ENCODE measurements at places on chromosomes 4 and X.

GRCh38 chrX:57918750-57919436 is 8.6 kb upstream of the ZXDA start:
- DNase-seq, result no peak

DNA sequence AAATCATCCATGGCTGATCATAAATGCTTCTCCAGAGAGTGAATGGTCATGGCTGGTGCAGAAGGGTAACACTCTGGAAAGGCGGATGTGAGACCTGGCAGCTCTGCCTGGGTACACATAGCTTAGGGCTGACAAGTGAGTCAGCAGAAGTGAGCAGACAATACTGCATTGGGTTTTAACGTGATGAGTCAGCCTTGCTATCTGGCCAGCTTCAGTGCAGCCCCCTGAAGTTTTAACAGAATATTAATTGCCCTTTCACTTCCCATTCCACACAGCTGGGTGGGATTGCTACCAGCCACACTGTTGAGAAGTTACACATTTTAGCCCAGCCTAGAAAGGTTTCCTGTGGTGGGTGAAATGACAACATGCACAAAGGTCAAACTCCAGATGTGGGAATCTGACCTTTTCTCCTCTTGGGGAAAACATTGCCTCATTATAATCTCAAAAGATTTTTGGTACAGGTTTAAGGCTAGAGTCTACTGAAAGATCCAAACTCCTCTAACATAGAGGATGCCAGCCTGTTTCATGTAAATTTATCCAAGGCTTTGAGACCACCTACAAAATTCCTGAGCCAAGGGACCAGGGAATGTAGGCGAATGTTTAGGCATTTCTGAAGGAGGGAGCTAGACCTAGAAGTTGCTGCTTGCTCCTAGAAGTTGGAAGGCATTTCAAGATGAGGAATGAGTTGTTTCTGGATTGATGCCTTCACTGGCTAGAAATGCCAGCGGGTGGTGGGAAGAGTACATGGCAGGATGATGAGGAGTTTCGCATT is 230.3 kb upstream of the PGRMC2 start:
- DNase-seq, result no peak

DNA sequence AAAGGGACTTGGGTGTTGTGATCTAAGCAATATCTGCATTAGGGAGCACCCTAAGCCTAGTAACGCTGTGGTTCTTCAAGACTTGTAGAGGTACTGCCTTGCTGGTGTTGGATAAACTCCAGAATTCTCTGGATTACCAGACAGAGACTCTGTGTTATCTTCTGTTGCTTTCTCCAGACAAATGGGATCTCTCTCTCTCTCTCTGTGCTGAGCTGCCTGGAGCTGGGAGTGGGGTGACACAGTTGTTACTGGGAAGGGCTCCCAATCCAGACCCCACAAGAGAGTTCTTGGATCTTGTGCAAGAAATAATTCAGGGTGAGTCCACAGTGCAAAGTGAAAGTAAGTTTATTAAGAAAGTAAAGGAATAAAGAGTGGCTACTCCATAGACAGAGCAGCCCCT is 48.8 kb downstream of the MCUB start:
- DNase-seq, result no peak

DNA sequence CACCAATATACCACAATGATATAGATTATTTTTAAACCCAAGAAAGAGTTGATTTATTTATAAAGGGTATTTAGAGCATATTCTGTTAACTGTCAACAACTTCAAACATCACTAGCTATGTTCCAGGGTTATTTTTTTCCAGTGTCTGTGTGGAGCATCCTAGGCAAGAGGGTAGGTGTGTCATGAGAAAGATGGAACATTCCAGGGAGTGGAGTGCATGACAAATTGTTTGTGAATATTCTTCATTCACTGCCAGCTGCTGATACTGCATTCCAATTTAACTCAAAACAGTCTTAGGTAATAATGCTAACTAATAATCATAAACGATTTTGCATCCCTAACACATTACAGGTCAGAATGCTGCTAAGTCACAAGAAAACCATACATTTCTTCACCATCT is 148.7 kb upstream of the RASGEF1B start:
- DNase-seq, result no peak

- DNase-seq, result no peak
Observed at GRCh38 chrX:110414273-110414672, 55.6 kb downstream of the RTL9 start.

GRCh38 chr4:156419080-156419685 is 465.5 kb upstream of the CTSO start:
- no peak for DNase-seq

- DNase-seq, result no peak
Observed at GRCh38 chrX:152451731-152451980, 541 bp upstream of the GABRA3 start.

DNA sequence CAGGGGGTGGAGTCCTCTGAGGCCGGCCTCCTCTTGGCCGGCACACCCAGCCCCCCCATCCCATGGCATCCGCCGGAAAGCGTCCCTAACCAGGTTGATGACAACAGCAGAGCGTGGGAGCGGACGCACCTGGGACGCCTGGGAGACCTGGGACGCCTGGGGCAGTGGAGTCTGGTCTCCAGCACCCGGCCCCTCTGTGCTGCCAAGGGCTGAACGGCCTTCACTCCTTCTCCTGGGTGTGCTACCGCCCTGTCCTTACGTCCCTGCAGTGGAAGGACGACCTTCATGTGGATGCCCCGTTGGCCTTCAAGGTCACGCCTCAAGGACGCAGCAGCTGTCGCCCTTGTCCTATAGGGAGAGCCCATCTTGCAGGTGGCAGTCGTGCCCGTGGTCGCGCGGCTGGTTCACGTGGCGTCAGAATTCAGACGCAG is 26.9 kb downstream of the NKX1-1 start:
- no peak for DNase-seq

DNA sequence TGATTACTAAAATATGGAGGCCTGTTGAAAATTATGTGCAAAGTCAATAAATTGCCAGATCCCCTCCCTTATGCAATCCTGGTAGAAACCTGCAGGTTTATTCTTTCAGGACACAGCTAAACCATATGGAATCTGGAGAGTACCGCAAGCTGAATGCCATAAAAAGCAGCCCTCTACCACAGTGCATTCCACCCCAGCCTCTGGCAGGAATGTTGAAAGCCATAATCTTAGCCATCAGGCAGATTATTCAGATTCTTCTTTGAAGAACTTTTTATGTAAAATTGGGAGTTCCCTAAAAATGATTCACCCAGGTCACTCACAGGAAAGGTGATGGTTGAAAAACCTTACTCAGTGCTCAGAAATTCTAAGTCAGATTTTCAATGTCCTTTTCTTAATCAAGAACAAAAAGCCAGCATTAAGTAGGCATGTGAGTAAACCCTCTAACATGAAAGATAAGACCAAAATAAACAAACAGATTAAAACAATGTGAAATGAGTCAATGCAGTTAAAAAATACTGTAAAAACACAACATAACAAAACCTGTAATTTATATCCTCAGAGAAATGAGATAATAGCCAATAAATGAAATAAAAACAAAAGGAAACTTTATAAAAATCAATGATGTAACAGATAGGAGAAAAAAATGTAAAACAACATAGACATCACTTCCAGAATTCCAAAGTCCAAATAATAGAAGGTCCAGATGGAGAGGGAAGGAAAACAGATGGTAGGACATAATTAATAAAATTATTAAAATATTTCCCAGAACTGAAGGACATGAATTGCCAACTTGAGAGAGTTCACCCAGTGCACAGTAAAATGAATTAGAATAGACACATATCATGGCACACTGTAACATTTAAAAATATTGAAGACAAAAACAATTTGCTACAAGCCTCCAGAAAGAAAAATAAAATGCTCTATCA is 226.9 kb downstream of the FSTL5 start:
- DNase-seq, result no peak

- DNase-seq, result no peak
Observed at GRCh38 chr4:140557831-140558435, 10.8 kb downstream of the UCP1 start.

DNA sequence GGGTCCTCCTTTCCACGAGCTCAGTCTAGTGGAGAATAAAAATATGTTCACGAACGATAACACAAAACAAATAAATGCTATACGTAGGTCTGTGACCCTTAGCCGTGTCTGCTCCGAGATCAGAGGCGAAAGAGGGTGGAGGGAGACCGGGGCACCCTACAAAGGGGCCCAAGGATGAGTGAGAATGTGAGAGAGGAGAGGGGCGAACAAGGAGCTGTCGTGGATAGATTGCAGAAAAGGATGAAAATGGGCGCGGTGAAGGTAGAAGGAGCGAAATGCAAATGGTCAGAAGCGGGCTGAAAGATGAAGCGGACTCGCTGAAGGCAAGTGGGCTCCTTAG is 6.2 kb upstream of the ZBTB33 start:
- DNase-seq, result no peak

- no peak for DNase-seq
Observed at GRCh38 chr4:36218121-36218520, 26.2 kb downstream of the ARAP2 start.

DNA sequence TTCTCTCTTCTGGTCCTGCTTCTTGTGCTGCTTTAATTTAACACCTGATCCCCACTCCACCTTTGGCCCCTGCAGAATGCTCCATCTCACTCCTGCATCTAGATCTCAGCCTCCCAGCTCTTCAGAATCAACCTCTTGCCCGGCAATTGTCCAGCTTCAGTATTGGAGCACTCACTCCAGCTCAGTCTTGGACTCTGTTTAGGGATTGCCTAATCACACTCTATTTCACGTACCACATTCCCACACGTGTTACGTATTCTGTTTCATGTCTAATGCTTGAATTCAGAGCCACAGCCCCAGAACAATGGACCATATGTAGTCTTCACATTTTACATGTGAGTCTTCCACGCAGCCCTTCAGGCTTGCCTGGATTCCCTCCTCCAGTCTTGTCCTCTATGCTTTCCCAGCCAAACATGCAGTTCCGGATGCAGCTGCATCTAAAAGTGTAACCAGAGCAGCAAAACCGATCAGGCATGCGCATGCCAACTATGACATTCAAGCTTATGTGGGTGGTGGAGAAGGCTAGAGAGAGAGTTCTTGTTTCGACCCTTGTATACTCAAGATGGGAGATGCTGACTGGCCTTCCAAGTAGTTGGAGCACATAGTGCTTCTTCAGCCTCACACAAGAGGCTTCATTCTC is 105.2 kb upstream of the FAM9A start:
- DNase-seq, result no peak

GRCh38 chrX:81708487-81708886 is 506.6 kb downstream of the SH3BGRL start:
- no peak for DNase-seq

- DNase-seq, result peak; percentile 60
Observed at GRCh38 chr4:108393890-108394472, 225.2 kb upstream of the LEF1 start.
